ENCODE measurements at places on chromosomes 5 and 9.

DNA sequence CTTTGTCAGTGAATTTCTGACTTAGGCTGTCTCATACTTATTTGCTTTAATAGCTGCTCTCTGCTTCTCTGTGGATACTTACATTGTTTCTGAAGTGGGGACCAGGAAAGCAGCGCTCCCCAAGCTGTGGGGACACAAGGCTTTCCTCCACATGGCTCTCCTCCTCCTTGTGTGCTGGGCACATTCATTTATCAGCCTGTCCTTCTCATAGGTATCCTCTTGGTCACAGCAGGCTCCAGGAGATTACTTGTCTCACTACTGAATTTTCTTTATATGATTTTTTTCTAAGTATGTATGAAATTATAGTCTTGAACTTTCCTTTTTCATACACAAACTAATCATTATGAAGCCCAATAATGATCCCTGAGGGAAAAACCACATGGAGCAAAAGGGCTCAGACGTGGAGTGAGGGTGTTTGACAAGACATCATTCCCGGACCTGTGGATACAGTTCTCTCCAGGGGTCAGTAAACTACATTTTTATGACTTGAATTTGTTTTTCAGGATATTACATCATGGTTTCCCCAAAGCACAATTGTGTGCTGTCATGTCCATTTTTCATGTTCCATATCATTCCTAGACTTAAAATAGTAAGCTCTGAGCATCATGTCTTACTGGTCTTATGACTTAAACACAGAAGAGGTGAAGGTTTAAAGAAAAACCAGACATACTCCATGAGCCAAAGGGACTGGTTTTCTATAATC is 234.5 kb downstream of the PCSK1 start:
- no peak for DNase-seq

GRCh38 chr9:101047848-101048397 is 19.4 kb downstream of the PLPPR1 start:
- no peak for DNase-seq

- DNase-seq, result no peak
Measured at GRCh38 chr5:139676951-139677735, 29.0 kb downstream of the CXXC5 start.

GRCh38 chr9:120366644-120367019 is 213.3 kb downstream of the CDK5RAP2 start:
- no peak for DNase-seq

DNA sequence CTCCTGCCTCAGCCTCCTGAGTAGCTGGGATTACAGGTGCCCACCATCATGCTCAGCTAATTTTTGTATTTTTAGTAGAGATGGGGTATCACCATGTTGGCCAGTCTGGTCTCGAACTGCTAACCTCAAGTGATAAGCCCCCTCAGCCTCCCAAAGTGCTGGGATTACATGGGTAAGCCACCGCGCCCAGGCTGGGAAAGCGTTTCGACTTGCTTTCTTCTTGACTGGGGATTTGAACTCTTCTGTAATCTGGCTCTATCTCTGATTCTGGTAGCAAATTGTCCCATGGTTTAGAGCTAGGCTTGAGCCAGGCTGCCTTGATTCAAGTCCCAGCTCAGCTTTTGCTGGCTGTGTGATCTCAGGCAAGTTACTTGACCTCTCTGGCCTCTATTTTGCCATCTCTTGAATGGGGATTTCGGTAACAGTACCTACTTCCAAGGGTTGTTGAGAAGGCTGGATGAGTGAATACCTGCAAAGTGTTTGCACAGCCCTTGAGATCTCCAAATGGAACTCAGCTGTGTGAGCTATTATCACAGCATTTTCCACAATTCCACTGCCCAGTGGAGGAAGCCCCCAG is 20.5 kb upstream of the MVB12B start:
- no peak for DNase-seq

DNA sequence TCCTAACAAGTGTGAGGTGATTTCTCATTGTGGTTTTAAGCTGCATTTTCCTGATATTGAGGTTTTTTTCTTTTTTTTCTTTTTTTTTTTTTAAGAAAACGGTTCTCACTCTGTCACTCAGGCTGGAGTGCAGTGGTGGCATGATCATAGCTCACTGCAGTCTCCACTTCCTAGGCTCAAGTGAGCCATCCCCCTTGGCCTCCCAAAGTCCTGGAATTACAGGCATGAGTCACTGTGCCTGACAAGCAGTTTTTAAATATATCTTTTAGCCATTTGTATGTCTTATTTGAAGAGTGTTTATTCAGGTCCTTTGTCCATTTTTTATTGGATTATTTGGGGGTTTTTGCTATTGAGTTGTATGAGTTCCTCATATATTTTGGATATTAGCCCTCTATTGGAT is 53.8 kb downstream of the GCNT1 start:
- DNase-seq, result no peak

GRCh38 chr9:114005371-114006154 is 72.5 kb downstream of the AMBP start:
- DNase-seq, result no peak

DNA sequence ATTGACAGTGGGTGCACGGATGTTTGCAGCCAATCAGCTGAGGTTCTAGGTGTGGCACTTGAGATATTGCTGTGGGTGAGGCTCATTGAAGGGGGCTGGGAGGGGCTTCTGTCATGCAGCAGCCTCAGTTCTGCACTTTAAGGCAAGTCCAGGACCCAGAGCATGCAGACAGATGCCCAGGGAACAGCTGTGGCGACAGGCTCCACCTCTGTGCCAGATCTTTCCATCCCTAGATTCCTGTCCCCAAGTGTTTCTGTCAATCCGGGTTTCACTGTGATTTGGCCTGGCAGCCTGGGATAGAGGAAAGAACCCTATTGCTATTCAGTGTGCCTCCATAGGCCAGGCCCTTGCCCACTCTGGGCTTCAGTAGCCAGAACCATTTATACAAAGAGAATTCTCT is 20.8 kb upstream of the CERCAM start:
- no peak for DNase-seq

GRCh38 chr5:179836225-179837019 is 15.7 kb downstream of the SQSTM1 start:
- peak; percentile 27 for DNase-seq

DNA sequence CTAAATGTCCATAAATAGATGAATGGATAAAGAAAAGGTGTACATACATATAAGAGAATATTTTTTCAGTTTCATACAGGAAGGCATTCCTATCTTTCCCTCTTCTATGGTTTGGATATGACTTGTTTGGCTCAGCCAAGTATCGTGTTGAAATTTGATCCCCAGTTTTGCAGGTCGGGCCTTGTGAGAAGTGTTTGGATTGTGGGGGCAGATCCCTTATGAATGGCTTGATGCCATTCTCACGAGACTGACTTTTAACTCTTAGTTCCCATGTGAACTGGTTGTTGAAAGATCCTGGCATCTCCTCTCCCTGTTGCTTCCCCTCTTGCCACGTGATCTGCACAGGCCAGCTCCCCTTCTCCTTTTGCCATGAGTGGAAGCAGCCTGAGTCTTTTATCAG is 421.1 kb upstream of the FTMT start:
- no peak for DNase-seq

- DNase-seq, result no peak
Measured at GRCh38 chr9:92954049-92954861, 6.9 kb downstream of the FGD3 start.

- no peak for DNase-seq
Measured at GRCh38 chr5:17314907-17315471, 97.6 kb downstream of the BASP1 start.

GRCh38 chr5:90290648-90291047 is 118.9 kb downstream of the CETN3 start:
- no peak for DNase-seq

- DNase-seq, result no peak
Measured at GRCh38 chr9:93235300-93235960, 51.5 kb downstream of the WNK2 start.

DNA sequence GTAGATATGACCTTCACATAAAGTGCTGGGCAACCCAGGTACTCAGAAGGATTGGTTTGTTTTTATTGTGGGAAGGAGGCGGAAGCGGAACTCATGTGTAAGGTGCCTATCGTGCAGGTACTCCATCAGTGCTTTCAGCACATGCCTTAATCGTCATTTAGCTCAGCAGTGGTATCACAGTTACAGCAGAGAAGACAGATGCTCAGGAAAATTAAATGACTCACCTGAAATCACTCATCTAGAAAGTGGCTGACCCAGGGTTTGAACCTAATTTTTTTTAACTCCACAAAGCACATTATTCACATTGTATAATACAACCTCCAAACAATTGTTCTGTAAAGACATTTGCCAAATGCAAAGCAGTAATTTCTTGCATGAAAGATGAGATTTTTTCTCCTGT is 2.2 kb downstream of the C5orf46 start:
- no peak for DNase-seq

GRCh38 chr5:160923411-160923810 is 71.4 kb upstream of the ATP10B start:
- DNase-seq, result no peak

GRCh38 chr5:5752844-5753243 is 330.4 kb downstream of the ICE1 start:
- DNase-seq, result no peak

GRCh38 chr9:105858006-105858690 is 163.8 kb downstream of the TMEM38B start:
- no peak for DNase-seq

DNA sequence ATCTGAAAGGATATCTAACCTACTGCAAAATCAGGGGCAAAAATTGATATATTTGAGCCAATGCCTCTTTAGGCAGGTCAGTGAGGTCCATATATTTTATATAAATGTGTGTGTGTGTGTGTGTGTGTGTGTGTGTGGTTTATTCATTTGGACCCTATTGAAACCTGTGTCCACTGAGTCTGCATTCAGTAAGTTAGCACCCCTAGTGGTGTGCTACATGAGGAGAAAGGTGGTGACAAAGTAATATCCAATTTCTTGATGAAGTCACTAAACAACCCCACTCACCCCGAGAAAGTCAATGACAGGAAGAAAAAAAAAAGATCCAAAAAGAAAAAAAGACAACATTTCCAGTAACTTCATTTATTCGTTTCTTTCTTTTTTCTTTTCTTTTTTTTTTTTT is 4.1 kb downstream of the FBXW11 start:
- DNase-seq, result no peak

GRCh38 chr5:147036691-147037245 is 158.2 kb upstream of the PPP2R2B start:
- DNase-seq, result no peak

GRCh38 chr5:157779221-157779620 is 35.7 kb downstream of the LSM11 start:
- DNase-seq, result no peak

Measured in stimulated activated CD4-positive, alpha-beta T cell treated with anti-CD3 and anti-CD28 coated beads, Interleukin-1b, Interleukin-23, amount 100 ng/mL, for 24 hours (primary cell).